ENCODE measurements at places on chromosomes 4 and X. TPM values are rescaled to one million over a fixed set of nuclear protein-coding genes. Genes with fewer than 3 reads are reported as not detected.

- DNase-seq, result no peak
- H3K4me1 ChIP-seq, result peaks cover 6% of the 10 kb centered on the region
- H3K36me3 ChIP-seq, result no peaks in the 10 kb centered on the region
- H3K4me3 ChIP-seq, result no peak overlapping the region
- H3K27me3 ChIP-seq, result peaks cover 5% of the 10 kb centered on the region
Measured at GRCh38 chrX:103730796-103731493, 20.2 kb downstream of the TMEM31 start.

DNA sequence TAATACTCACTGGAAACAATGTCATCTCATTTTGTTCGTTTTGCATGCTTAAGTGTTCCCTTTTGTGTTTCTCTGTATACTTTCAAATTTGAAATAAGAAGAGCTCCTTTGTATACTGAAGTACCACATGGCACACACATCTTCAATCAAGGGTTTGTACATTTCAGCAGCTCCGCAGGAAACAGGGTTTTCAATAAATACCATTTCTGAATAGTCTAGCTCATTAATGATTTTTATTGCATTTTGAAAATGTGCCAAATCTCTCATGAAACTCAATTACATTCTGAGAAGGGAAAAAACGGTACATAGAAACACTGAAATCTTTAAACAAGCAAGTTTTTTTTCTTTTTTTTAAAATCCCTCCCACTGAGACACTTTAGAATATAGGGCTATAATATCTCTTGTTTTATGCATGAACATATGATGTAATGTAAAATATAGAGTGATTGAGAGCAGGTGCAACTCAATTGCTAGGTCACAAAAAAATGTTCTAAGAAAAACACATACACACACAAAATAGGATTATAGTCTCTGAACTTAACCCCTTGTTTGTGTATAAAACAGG lies 914.2 kb upstream of the PCDH7 start:
- DNase-seq, result no peak
- no peak overlapping the region for H3K4me3 ChIP-seq
- H3K27me3 ChIP-seq, result no peaks in the 10 kb centered on the region
- no peaks in the 10 kb centered on the region for H3K36me3 ChIP-seq

GRCh38 chr4:87007528-87008446 lies 73.0 kb downstream of the AFF1 start:
- DNase-seq, result peak; percentile 56
- peak overlapping the region; percentile 98 for H3K27ac ChIP-seq
- H3K27me3 ChIP-seq, result no peaks in the 10 kb centered on the region

Gene WDR1
- 516 TPM for total RNA-seq

All from activated CD8-positive, alpha-beta T cell treated with anti-CD3 and anti-CD28 coated beads, Interleukin-2, amount 10 ng/mL, durations not matched to agents 7 days and 5 days (primary cell).